Stimulated activated CD4-positive, alpha-beta T cell treated with anti-CD3 and anti-CD28 coated beads, Interleukin-1b, Interleukin-23, amount 100 ng/mL, for 4 hours (primary cell): ENCODE measurements at places on chromosomes 2 and 18.

- DNase-seq: no peak
Measured at GRCh38 chr2:117486081-117486480, 328.4 kb upstream of the DDX18 start.

DNA sequence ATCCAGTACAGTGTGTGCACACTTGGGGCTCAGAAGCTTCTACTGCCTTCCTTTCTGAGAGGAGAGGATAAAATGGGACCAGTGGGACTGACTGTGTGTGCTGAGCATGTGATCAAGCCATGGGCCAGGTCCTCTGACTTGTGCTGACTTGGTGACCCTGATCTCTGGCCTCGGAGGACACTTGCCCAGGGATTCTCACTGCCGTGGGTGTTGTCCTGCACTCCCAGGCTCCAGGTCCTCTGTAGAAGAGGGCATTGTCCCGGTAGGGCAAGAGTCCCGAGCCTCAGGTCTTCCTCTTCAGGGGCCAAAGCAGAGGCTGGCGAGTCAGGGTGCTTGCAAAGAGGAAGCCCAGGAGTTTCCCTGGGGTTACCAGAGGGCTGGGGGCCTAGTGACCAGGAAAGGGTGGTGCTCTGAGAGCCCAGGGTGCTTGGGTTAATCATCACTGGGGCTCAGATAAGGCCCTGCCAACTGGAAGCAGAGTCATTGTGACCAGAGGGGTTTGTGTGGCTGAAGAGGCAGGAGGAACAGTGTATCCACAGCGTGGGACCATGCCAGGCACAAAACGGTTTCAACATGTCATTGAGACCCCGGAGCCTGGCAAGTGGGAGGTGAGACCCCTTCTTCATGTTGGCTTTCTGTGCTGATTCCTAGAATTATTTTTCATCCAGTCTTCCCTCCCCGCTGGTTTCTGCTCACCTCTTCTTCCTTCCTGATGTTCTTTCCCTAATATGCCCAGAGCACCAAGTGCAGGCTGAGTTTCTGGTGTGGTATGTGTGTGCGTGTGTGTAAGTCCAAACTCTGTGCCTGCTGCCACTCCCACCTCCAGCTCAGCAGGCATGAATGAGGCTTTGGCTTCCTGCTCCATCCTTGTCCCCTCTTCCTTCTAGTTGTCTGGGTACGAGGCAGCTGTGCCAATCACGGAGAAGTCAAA is at the start of gene GCKR:
Gene GCKR, plus strand, starts transcription at position 483 of the 931 bp plus-strand sequence. Its CDS starts 66 bp downstream, at position 549.
- DNase-seq: no peak

DNA sequence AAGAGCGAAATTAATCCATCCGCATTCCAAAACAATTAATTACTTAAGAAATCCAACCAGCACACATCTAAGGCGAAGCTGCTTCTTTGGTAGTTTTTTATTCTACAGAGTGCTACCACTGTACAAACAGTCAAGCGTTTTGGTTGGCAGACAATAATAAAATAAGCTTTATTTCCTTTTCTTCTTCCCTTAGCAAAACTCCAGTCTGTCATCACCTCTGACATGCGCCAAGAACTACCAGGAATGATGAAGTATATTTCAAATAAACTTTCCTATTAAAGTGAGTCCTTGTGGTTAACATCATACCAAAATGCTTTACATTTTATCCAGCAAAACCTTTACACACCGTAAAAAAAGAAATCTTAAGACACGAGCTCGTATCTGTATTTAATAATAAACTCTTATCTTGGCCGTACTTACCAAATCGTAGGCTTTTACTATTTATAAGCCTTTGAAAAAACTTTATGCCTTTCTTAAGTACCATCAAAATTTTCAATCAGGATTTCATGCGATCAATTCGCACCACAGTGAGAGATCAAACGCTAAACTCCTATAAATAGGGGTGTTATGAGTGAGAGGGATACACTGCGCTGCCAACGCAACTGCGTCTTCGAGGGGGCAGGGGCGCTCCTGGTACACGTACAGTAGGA is 1.3 kb downstream of the ATL2 start:
- DNase-seq: no peak

DNA sequence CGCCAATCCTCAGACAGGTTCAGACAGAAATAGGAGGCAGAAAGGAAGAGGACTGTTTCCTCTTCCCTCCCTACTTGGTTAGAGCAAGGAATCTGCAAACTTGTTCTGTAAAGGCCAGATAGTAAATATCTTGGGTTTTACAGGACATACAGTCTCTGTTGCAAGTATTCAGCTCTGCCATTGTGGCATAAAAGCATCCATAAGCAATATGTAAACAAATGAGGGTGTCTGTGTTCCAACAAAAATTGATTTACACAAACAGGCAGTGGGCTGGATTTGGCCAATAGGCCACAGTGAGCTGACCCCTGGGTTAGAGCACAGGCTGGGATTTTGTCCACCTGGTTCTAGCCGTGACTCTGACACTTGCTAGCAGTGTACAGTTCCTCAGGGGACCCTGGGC is 89.4 kb downstream of the NRP2 start:
- DNase-seq: no peak

GRCh38 chr2:188645986-188646385 is 328.2 kb upstream of the COL3A1 start:
- DNase-seq: no peak

DNA sequence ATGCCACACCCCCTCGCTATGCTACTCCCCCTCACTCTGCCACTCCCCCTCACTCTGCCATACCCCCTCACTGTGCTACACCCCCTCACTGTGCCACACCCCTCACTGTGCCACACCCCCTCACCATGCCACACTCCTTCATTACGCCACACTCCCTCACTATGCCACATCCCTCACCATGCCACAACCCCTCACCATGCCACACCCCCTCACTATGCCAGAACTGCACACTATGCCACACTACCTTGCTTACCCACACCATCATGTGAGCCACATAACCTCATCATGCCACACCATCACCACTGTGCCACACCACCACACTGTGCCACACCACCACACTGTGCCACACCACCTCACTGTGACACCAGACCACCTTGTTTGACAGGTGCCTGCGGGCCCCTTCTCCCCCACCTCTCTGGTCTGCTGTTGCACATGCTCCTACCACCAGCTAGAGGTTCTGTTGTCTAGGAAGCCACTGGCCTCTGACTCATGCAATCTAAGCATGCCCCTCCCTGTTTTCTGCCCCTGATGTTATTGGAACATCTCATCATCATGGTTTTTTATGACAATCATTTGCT is 22.0 kb downstream of the MARCHF4 start:
- DNase-seq: no peak

GRCh38 chr2:30235859-30236535 is 4.7 kb downstream of the LBH start:
- DNase-seq: no peak

DNA sequence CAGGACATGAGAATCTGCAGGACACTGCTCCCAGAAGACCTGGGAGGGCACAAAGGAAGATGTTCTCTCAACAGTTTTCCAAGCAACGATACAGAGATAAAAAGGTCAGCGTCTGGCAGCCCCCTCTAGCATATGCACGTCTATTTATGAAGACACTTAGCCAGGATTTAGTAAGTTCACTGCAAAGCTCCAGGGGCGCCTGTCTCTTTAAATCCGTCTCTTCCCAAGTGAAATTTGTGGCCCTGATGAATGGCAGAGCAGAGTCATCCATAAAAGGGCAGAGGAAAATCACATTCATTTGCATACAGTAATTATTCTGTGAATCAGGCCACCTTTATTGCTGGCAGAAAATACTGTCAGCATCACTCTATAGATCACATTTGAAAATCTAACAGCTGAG is 390.9 kb upstream of the SMIM21 start:
- no peak for DNase-seq

GRCh38 chr2:241161646-241162281 is 11.5 kb downstream of the PPP1R7 start:
- DNase-seq: no peak

- DNase-seq: no peak
Measured at GRCh38 chr2:160269365-160269764, 69.3 kb upstream of the ITGB6 start.

DNA sequence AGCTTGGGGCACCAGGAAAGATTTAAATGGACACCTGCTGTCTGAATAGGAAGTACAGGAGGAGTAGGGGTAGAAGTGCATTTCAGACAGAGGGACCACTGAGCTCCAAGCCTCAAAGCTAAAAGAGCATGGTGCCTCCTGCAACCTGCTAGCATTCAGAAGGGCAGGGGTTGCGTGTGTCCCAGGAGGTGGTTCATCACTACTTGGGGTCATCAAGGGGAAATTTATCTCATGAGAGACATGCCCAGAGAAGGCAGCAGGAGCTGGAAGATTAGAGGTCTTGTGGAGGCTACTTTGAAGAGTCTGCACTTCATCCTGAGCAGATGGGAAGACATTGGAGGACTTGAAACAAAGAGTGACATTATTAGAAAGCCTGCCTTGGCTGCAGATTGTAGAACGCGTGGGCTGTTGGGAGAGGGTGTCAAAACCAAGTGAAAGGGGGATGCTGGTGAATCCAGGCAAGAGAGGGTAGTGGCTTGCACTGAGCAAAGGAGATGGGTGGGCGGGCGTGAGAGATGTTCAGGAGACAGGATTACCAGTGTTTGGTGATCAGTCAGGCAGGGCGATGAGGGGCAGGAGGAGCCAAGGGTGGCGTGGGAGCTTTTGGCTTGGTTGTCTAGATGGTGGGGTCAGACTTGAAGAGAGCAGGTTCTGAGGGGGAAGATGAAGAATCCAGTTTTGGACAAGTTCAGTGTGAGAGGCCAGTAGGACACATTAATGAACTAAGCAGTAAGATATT is 154.0 kb downstream of the DYSF start:
- DNase-seq: no peak

GRCh38 chr18:8870528-8870927 is 165.2 kb downstream of the MTCL1 start:
- DNase-seq: no peak

DNA sequence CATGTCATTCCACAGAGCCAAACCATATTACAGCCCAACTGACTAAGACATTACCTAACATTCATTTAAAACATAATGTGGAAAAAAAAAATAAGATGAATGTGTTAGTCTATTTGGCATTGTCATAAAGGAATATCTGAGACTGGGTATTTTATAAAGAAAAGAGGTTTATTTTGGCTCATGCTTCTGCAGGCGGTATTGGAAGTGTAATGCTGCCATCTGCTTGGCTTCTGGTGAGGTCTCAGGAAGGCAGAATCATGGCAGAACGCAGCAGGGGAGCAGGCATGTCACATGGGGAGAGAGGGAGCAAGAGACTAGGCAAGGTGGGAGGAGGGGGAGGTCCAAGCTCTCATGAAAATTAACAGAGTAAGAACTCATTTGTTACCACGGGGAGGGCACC is 504.8 kb upstream of the LRATD1 start:
- DNase-seq: no peak

GRCh38 chr2:64653109-64654062 is at the start of gene SERTAD2:
SERTAD2 (minus strand) TSS chr2:64653913; CDS start chr2:64636871, 17,042 bp downstream.
- DNase-seq: peak; percentile 80

GRCh38 chr2:212147921-212148513 is 390.6 kb downstream of the ERBB4 start:
- DNase-seq: no peak

DNA sequence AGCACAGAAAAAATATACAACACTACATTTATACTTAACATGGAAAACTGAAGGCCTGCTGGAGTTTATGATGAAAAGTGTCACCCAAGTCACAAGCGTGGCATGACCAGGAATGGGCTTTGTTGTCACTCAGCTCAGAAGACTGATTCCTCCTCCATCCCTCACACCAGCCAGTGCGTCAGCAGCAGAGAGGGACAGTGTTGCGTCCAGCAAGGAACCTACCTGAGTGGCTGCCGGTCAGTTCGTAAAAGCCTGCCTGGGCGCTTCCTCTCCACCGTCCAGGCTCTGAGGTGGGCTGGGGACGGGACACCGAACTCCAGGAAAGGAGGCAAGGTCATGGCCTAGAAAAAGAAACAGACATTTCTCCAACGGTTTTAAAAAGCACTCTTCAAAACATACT is 77.4 kb downstream of the USP40 start:
- DNase-seq: no peak

- no peak for DNase-seq
Measured at GRCh38 chr2:161161074-161161706, 962 bp downstream of the TANK start.

GRCh38 chr2:96315400-96316071 is 9.6 kb upstream of the ITPRIPL1 start:
- no peak for DNase-seq

DNA sequence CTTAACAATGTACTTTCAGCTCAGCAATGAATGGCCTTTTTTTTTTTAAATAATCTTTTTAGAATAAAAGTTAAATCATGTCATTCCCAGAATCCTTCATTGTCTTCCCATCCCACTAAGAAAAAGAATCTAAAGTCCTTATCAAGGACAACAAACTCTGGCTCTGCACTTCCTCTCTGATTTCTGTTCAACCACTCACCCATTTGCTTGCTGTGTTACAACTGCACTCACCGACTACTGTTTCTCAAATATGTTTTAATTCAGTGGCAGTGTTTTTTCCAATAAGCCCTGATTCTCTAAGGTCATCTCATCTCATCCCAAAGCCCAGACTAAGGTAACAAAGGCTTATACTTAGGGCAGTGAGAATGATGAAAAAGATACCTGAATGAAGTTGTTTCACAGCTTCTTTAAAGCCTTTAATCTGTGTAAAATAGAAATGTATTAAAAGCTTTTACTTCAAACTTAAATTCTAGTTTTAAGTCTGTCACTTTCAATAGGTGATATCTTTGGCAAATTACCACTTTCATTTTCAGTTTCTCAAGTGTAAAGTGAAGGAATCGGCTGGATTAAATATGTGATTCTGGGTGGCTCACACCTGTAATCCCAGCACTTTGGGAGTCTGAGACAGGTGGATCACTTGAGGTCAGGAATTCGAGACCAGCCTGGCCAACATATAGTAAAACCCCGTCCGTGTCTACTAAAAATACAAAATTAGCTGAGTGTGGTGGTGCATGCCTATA is 87.6 kb downstream of the RBBP8 start:
- no peak for DNase-seq

GRCh38 chr2:46988230-46988629 is 72.6 kb upstream of the MCFD2 start:
- no peak for DNase-seq

DNA sequence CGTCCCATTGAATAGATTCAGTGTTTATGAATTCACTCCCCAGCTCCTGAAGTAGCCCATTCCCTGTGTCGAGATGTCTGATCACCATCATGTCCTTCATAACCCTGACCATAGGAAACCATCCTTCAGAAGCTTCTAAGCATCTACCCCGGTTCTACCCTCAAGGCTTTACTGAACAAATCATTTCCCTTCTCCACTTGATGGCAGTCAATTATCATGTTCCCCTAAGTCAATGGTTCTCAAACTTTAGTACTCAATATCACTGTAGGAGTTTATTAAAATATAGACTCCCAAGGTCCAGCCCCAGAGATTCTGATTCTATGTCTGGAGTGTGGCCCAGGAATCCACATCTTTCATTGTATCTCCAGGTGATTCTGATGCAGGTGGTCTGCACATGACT is 228.4 kb upstream of the SP5 start:
- no peak for DNase-seq

- DNase-seq: no peak
Measured at GRCh38 chr2:224851811-224852210, 135.6 kb upstream of the CCDC195 start.

- DNase-seq: no peak
Measured at GRCh38 chr18:61464551-61465142, 131.4 kb downstream of the CDH20 start.
